ENCODE measurements at places on chromosomes 12 and 14. TPM values are rescaled to one million over a fixed set of nuclear protein-coding genes. Genes with fewer than 3 reads are reported as not detected.

KCNMB4 gene
- total RNA-seq: 3.1 TPM

PTGER2 gene
- 5.0 TPM for total RNA-seq

FAM90A1 gene
- 2.1 TPM for total RNA-seq

NANOG gene
- total RNA-seq: not detected

KITLG gene
- 14.7 TPM for total RNA-seq

KTN1 gene
- 124 TPM for total RNA-seq

PRB2 gene
- not detected for total RNA-seq

CLEC14A gene
- total RNA-seq: 27.2 TPM

DNA sequence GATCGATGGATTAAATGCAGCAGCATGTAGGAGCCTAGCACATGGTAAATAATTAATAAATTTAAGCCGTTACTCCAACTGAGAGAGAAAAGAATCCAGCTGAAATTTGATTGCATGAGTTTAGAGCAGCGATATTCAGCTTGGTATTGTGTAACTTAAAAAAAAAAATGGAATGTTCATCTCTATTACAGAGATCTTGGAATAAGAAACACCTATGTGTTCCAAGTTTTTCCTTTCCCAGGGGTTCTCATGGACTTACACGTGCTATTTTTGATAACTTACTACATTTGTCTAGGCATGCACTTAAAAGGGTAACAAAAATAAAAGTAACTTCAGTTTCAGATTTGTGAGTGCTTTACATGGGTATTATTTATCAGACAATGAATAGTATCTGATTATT, 122.8 kb downstream of the RASSF9 start:
- DNase-seq: no peak

DNA sequence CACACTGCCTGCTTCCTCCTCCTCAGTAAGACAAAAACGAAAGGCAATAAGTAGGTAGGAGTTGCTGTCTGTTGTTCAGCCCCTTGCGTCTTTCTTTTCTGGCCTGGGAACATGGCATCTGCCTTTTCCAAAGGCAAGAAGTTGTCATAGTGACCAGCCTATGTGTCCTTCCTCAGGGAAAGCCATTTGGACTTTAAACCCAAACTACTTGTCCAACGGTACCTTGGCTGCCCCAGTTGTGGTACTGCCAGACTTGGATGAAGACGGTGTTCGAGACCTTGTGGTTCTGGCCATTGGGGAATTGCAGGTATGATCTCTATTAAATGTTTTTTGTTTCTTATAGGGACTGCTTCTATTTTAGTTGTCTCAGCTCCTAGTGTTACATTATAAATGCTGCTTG, 18.5 kb downstream of the FAM234B start:
- no peak for DNase-seq

DNA sequence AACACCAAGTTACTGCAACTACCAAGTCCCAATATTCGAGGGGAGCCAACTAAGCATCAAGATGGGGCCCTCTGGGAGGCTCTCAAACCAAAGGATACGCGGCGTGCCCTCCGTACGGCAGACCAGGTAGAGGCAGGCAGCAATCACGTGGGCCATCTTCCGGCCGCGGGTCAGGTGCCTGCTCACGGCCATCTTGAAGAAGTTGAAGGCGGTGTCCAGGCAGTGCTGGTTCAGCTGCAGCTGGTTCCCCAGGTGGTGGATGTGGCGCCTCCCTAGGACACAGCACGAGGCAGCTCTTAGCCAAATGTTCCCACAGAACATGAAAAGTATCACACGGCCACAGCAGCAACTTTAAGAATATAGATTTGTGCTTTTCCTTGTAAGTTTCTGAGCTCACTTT, 24.3 kb downstream of the BTBD6 start:
- peak; percentile 35 for DNase-seq

DNA sequence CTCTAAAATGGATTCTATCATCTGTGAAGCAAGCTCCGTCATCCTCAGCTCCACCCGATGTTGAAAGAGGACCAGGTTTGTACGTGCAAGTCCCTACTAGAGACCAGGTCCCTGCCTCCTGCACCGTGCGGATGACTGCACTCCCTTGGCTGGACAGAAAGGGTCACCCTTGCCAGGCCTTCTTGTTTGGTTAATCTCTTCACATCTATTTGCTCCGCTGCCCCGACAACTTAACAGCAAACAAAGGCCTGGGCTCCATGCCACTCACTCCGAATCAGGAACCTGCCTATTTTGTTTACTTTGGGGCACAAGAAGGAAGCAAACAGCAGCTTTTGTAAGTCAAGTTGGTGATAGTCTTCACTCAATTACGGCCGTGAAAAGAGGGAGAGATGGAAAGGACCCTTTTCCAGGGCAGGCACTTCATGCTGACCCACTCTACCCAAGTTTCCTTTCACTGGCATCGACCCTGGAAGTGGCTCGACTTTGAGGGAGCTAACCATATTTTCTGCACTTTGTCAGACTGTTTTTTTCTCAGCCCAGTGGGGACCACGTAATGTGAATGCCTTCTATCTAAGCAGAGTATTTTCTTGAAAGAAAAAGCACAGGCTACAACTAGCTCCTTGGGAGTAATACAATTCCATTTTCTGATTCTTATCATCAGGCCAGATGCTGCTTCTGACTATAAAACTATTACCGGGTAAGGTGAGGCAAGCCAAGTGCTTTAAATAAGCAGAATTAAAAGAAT, 202.6 kb downstream of the FOXN3 start:
- no peak for DNase-seq

DNA sequence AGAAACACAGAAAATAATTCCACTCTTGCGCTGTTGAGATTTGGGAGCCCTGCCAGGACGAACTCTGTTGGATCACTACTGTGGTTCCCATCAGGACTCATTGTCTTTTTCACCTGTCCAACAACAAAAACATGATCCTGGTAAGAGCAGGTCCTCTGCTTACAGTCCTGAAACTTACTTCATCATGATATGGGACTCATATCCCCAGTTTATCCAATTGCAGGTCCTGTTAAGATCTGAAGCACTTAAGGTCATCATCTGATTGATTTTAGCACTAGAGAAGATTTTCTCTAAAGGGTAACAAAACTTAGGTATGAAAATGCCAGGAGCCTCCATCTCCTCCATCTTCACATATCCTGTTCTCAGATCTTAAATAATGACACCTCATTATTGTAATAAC, at the start of gene OR6S1:
Gene OR6S1, minus strand, starts transcription at position 101 of the 400 bp plus-strand sequence. Its CDS starts 0 bp downstream, at position 101.
- DNase-seq: no peak

GRCh38 chr14:32203928-32204357, 874 bp upstream of the RNU6-8 start:
- peak; percentile 29 for DNase-seq

DNA sequence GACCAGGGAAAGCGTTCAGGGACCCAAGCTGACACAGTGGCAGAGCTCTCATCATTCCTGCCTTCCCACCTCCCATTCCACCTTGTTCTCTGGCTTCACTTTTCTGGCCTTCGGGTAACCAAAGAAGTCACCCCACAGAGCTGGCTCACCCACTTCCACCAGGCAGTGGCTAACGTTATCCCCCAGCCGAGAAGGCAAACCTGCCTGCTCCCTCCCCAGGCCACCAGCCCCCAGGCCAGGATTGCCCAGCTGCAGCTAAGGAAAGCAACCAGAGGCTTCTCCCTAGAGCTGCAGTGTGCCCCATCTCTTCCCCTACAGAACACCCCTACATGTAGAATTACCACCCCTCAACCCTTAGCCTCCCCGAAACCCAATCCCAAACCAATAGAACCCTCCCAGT, 22.2 kb downstream of the CCDC88C start:
- DNase-seq: no peak

GRCh38 chr12:14427929-14428328, 62.4 kb downstream of the ATF7IP start:
- no peak for DNase-seq

DNA sequence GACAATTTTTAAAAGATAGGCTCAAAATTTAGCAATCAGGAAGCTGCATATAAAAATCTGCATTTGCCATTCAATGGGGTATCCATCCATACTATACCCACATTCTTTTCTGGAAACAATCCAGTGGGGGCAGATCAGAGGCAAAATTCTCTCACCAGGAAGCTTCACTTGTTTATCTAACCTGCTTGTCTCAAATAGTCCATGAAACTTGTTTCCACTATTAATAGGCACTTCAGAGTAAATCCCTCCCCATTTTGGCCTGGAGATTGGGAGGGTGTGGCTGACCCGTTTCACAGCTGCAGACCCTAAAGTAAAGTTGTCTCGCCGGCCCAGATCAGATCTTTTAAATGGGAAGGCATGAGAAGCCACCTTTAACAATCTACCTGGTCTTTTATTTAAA, 139.4 kb upstream of the CPNE8 start:
- DNase-seq: no peak

DNA sequence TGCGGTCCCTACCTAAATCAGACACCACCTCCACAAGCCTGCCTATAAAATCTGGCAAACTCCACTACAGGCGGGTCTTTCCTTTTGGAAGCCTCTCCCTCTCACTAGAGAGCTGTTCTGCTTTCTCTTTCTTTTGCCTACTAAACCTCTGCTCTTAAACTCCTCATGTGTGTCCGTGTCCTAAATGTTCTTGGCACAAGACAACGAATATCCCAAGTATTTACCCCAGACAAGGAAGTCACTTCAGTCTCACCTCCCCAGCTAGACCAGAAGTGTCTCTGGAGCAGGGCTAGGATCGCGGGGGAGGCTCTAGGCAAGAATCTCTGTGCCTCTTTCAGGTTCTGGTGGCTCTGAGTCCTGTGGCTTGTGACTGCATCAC, 37.2 kb upstream of the FICD start:
- no peak for DNase-seq

- no peak for DNase-seq
Measured at GRCh38 chr14:65565948-65566347, 153.4 kb downstream of the FUT8 start.

DNA sequence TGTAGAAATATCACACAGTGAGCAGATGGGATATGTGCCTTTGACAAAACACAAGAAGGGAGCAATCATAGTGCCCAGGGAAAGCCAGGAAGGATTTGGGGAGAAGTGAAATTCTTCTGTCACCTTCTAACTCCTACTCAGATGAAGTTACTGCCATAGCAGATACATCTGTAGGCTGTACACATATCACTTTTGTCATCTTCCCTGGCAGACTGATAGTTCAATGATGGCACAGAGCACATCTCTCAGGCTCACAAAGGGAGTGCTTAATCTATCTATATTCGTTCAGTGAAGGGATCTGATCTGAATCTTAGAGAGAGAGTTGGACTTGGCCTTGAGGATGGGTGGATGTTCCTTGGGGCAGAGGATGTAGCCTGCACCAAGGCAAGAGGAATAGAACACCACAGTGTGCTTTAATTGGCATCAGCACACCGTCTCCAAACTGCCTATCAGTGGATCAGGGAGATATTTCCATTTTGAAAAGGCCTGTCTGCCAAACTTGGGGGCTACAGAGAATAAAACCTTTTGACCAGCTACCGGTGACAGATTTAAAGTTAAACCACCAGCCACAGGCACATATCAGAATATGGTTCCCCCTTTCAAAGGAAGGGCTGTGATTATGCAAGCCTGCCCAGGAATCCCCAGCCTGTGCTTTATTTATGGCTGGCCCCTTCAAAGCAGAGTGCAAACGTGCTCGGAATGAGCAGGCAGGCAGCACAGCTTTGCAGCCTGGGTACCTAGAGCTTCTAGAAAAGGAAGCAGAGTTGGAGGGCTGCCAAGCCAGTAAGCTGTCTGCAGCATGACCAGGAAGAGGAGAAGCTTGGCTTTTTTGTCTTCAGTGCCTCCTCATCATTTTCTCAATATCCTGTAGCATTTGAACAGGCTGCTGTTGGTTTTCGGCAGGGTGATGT, 165.5 kb upstream of the DYRK2 start:
- peak; percentile 73 for DNase-seq

- DNase-seq: no peak
Measured at GRCh38 chr14:38874721-38875120, 228.3 kb downstream of the SEC23A start.

- no peak for DNase-seq
Measured at GRCh38 chr14:90659156-90659555, 157.1 kb downstream of the TTC7B start.

GRCh38 chr14:105153739-105154475, 14.7 kb downstream of the JAG2 start:
- no peak for DNase-seq

DNA sequence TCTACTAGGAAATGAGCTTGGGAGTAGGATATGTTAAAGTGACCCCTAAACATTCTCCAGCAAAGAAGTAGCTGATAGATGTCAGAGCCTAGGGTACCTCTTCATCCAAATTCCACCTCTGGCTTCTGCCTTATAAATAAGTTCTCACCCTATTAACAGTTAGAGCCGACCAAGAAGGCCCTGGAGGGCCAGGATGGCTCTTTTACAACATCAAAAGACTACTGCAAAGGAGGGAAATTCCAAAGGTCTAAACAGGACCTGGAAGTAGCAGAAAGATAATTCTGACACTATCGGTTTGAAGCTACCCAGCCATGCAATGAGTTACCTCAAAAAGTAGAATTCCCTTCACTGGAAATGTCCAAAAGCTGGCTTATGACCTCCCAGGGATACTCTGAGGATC, 90.0 kb downstream of the PPM1H start:
- no peak for DNase-seq

DNA sequence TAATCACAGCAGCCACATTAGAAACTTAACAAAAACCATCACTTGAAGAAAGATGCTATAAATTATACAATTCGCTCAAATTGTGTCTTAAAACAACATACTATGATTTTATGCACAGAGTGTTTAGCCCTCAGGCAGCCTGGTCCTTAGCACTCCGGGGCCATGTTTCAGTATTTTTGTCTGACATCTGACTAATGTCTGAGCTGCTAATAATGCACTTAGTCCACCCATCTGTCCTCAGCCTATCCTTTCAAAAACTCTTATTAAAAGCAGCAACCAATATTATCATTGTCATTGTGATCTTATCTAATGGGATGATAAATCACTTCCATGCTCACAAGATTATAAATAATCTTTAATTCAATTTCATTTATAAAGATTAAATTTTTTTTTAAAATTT, 602.7 kb upstream of the FOXG1 start:
- DNase-seq: no peak

DNA sequence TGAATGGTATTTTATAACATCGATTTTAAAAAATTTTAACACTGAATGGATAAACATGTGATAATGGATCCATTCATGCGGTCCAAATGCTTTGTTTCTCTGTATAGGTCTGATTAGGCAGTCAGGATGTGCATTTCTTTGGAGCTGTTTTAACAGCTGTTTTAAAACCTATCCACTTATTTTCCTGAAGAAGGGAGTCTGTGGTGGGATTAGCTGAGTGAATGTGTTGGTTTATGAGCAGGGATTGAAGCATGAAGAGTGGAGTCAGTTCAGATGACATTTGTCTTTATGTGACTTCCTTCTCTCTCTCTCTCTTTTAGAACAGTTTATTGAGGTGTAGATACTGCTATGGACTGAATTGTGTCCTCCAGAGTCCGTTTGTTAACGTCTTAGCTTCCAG, 37.7 kb downstream of the GLT8D2 start:
- no peak for DNase-seq

Measured in upper lobe of left lung (tissue), 6 donors.